Mucosa of gallbladder (tissue), 1 donor: ENCODE measurements at places on chromosomes 7 and 10.

DNA sequence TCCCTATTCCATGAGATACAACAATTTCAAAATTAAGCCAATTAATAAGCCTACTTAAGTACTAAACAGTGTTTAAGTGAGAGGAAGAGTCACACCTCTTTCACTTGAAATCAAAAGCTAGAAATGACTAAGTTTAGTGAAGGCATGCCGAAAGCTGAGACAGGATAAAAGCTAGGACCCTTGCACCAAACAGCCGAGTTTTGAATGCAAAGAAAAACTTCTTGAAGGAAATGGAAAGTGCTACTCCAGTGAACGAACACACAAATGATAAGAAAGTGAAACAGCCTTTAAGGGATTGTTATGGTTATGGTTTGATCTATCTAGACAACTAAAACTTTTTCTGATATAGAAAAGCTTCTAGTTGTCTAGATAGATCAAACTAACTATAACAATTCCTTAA lies 135.4 kb upstream of the KMT2E start:
- no peak for DNase-seq

- DNase-seq: no peak
Observed at GRCh38 chr10:112715581-112715980, 234.5 kb upstream of the TCF7L2 start.

GRCh38 chr10:97718659-97719142 lies 5.2 kb downstream of the MARVELD1 start:
- DNase-seq: peak; percentile 83

- no peak for DNase-seq
Observed at GRCh38 chr10:92530421-92530820, 43.5 kb downstream of the IDE start.

DNA sequence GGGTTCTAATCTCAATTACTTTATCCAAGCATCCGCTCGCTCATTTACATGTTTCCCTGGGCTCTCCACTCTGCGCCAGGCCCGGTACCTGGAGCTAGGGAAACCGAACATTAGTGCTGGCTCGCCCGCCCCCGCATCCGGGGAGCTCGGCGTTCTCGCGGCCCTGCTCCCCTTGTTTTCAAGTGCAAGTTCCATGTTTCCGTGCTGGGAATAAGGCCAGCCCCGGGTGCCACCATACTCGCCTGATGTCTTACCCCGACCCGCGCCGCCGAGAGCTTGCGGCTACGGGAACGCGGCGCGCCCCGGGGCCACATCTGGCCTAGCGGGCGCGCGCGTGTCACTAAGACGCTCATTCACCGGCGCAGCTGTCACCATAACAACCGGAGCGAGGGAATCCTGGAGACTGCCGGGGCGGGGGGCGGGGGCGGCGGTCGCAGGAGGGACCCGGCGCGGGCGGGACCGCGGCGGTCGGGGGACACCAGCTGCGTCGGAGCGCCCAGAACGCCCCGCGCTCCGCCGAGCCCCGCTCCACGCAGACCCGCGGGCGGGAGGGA lies at the start of gene NEURL1:
NEURL1 (plus strand) TSS at position 344 of the 554 bp plus-strand sequence. CDS start 683 bp downstream, outside the sequence.
- DNase-seq: no peak

GRCh38 chr10:96493254-96493653 lies 20.5 kb downstream of the TLL2 start:
- DNase-seq: no peak

DNA sequence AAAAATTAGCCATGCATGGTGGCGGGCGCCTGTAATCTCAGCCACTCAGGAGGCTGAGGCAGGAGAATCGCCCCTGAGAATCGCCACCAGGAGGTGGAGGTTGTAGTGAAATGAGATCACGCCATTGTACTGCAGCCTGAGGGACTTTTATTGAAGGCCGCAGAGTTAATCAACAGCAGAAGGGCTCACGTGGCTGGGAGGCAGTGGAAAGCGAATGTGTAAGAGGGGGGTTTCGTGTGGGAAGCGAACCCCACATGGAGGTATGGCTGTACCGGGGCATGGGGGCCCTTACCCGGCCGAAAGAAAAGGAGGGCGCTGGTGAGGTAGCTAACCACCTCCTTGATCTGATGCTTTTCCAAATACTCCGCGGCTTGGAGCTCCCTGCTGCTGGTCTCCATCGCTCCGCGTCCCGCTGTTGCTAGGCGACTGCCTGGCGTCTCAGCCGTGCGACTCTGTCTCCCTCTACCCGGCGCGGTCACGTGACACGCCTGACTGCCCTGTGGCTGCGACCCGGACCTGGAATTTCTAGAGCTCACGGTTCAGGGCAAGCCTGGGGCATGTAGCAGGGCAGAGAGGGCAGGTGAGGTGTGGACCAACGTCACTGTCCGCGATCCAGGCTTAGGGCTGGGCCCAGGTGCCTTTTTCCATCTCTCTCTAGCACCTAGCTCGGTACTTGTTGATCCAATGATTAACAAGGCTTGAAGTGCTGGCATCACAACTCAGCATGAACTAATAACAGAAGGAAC lies at the start of gene EFCAB10:
EFCAB10 (minus strand) TSS at position 428 of the 746 bp plus-strand sequence; CDS start at position 398, 30 bp downstream.
- peak; percentile 40 for DNase-seq

DNA sequence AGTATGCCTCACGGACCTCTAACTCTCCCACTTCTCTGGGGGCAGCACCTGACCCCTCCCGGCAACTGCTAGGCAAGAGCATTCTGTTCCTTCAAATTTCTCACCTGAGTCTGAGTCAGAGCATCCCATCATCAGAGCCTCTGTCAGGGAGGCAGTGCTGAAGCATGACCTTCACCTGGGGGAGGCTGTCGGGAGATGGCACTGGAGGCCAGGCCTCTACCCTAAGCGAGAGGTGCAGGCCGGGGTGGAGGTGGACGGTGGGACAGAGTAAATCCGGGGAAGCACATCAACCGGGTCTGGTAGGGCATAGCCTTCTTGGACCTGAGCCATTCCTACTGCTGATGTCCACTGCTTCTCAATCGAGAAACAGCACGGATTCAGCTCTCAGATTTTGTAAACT lies 90.4 kb downstream of the SPAG6 start:
- no peak for DNase-seq

GRCh38 chr7:30450983-30451497 lies 27.5 kb downstream of the NOD1 start:
- no peak for DNase-seq

GRCh38 chr7:36951257-36951697 lies 227.0 kb upstream of the AOAH start:
- no peak for DNase-seq

- peak; percentile 56 for DNase-seq
Observed at GRCh38 chr10:77072361-77072835, 565.2 kb downstream of the KCNMA1 start.

- no peak for DNase-seq
Observed at GRCh38 chr7:103989200-103989784, at the start of gene RELN. Gene RELN, minus strand, starts transcription at chr7:103989658. Its CDS starts 302 bp downstream, at chr7:103989356.

- no peak for DNase-seq
Observed at GRCh38 chr10:106625751-106626150, 538.8 kb downstream of the SORCS1 start.

- no peak for DNase-seq
Observed at GRCh38 chr10:110641256-110641655, 2.9 kb upstream of the RBM20 start.

DNA sequence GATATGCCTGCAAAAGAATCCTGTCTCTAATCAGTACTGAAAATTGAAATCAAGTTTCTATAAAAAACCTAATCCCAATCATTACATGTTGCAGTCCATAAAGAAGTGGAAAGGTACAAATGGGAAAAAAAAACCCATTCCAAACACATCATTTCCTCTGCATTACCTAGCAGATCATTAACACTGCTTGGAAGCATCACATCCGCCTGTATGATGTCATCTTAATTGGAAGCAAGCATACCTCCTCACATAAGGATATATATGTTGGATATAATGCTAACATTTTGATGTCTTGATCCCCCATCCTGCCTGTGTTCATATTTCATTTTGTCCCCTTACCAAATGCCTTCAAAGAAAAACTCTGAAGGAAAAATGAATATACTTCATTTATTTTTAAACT lies 241.3 kb upstream of the AOAH start:
- no peak for DNase-seq

- peak; percentile 13 for DNase-seq
Observed at GRCh38 chr7:90626013-90626412, 29.9 kb downstream of the CDK14 start.

DNA sequence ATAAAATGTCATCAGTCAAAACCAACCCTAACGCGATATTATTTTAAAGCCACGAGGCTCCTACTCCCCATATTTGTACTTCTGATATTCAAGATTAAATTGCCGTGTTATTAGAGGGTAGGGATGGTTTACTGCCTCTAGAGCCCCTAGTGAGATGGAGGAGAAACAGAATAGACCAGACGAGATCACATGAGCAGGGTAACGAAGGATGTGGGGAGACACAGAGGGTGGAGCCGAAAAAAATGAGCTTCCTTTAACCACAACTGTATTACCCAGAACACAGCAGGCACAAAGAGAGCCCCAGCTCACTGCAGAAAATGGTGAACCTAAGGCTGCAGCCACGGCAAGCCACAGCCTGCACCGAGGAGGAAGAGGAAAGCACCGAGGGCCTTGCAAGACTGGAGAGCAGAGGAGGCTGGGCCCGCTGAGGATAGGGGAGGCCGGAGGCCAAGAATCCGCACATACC lies 14.3 kb downstream of the ZC3HAV1 start:
- DNase-seq: peak; percentile 38

GRCh38 chr10:91103384-91104192 lies 116.9 kb upstream of the PCGF5 start:
- no peak for DNase-seq

DNA sequence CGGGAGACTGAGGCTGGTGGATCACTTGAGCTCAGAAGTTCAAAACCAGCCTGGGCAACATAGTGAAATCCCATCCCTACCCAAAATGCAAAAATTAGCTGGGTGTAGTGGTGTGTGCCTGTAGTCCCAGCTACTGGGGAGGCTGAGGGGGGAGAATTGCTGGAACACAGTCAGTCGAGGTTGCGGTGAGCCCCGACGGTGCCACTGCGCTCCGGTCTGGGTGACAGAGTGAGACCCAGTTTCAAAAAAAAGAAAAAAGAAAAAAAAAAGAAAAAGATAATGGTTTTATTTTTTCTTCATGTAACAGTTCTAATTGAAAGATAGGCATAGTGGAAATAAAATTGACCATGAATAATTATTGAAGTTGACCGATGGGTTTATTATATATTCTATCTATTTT lies 99.9 kb downstream of the SUGCT start:
- DNase-seq: no peak

DNA sequence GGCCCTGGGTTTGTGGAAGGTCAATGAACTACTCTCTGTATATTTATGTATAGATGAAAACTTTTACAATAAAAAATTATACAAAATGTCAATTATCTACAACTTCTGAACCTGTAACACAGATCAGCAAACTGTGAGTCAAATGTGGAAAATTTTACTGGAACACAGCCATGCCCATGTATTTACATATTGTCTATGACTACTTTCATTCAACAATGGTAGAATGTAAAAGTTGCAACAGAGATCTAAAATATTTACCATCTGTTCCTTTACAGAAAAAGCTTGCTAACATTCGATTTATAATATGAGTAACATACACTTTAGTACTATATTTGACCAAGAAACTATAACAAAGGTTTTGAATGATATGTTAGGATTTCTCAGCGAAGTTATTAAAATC lies 481.6 kb downstream of the PARD3 start:
- no peak for DNase-seq

GRCh38 chr7:960269-960871 lies 5.9 kb upstream of the ADAP1 start:
- DNase-seq: no peak

DNA sequence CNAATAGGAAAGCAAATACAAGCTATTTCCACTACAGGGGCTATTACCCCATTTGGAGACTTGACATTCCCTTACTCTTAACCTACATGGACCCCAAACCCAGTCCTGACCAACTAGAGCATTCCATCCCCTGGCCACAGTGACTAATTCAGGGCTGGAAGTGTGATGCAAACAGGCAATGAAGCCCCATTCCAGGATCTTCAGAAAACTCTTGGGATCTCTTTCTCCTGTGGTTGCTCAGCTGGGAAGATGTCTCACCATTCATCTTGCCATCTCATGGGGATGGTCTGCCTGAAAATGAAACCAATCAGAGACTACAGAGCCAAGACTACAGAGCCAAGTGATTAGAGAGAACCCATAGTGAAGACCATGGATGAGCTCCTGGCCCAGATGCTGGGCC lies 206.2 kb downstream of the ZNF365 start:
- DNase-seq: no peak

DNA sequence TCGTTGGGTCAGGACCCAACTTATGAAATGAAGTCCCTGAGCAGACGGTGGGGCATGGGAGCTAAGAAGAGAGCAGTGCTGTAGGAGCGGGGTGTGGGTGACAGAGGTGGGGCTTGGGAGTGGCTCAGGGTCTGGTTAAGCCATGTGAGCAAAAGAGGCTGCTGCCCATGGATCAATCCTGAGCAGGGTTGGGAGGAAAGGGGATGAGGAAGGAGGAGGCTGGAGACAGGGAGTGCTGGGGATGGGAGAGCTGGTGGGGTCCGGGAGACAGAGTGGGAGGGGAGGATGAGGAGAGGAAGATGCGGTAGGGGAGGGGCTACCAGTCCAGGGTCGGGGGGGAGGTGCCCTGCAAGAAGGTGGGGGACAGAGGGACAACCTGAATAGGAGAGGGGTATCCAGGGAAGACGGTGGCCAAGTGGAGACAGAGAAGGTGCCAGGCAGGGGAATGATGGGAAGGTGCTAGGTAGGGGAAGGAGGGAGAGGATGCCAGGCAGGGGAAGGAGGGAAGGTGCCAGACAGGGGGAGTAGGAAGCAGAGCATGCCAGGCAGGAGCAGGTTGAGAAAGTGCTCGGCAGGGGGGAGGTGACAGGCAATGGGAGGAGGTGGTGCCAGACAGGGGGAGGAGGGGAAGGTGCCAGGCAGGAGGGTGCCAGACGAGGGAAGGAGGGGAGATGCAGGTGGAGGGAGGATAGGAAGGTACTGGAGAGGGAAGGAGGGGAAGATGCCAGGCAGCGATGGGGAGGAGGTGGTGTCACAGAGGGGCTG lies 27.5 kb upstream of the SMARCD3 start:
- DNase-seq: no peak

- DNase-seq: no peak
Observed at GRCh38 chr10:123642697-123643096, 23.5 kb upstream of the GPR26 start.

GRCh38 chr7:119436882-119437281 lies 836.1 kb upstream of the KCND2 start:
- no peak for DNase-seq

DNA sequence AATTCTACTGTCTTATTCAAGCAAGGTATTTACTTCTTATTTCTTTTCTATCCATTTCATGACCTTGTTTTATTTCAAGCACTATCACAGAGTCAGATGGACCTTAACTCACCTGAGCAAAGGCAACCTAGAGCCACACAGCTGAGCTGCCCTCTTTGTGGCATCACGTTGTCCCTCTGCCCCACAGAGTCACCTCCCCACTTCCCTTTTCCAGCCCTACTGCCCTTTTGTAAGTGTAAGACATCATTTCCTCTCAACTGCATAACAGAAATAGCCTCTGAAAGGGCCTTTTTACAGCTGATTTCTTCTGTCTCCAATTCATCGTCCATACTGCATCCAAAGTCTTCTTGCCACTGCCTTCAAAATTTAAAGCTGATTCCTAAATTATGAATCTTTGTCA lies 946.0 kb downstream of the NRG3 start:
- DNase-seq: no peak

DNA sequence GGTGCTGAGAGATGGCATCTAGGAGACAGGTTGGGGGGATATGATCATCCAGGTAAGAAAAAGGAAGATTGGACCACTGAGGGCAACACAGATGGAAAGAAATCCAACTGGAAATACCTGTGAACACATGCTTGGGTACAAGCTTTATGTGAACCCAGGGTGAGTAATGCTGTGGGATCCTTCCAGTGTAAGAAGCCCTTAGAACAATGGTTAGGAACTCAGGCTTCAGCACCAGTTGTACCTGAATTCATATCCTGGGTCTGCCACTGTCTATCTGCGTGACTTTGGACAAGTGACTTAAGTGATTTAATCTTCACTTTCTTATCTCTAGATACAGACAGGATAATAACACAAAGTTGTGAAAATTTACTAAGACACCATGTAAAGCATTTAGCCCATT lies 131.0 kb downstream of the ST7 start:
- DNase-seq: no peak
